Astrocyte (in vitro differentiated cells and primary cell): ENCODE measurements at places on chromosomes 7 and 10. TPM values are rescaled to one million over a fixed set of nuclear protein-coding genes. Genes with fewer than 3 reads are reported as not detected.

DNA sequence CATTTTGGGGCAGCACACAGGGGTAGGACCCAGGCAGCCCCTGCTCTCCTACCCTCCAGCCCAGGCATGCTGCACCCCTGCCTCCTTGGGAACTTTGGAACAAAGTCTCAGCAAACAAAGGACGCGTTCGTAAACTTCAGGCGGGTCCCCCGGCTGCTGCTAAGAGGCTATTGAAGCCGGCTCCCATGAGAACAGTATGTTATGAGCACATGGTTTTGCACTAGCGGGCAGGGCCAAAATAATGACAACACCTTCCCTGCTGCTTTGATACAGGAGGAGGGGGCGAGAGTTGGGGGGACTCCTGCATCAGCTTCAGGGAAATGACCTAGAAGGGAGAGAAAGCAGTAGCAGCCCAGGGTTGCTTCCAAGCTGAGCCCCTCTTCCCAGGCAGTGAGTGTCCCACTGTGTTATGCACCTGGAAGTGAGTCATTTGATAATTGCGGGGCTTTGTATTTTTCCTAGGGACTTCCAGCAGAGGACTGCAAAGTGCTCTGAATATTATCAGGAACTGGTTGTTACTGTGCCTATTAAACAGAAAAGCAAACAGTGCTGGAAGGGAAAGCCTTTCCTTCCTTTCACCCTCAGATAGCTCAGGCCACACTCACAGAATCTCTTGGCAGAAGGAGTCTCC lies 6.9 kb downstream of the ITPRIP start:
- peak; percentile 77 for DNase-seq

GRCh38 chr10:130615457-130615856 lies 479.3 kb downstream of the GLRX3 start:
- DNase-seq, result no peak

DNA sequence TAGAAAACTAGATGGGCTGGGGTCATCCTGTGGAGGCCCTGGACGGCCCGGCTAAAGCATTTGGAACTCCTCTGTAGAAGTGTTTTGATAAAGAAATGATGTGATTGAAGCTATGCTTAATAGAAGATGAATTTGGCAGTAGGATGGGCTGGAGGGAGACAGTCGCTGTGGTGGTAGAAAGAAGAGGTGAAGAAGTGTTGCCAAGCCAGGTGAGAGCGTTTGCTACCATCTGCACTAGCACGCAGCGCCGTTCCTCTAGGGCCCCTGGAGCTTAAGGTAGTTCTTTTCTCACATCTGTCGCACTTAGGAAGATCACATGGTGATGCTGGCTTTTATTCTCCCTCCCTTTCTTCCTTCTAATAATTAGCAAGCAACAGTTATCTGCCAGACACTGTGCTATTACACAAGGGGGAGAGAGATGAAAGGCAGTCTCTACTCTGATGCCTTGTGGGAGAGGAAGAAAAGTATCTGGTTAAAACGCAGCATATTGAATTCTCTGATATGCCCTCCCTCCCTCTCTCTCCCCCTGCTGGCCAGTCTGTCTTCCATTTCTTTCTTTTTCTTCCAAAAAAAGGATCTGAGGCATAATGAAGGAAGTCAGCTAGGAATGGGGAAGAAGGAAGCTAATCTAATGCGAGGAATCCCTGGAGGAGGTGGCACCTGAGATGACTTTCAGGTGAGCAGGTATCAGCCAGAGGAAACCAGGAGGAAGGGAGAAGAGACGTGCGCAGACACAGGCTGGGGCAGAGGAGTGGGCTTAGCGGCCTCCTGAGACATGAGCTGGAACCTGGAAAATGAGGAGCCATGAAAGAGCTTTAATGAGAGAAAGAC lies 162.3 kb upstream of the KLF14 start:
- DNase-seq, result no peak

DNA sequence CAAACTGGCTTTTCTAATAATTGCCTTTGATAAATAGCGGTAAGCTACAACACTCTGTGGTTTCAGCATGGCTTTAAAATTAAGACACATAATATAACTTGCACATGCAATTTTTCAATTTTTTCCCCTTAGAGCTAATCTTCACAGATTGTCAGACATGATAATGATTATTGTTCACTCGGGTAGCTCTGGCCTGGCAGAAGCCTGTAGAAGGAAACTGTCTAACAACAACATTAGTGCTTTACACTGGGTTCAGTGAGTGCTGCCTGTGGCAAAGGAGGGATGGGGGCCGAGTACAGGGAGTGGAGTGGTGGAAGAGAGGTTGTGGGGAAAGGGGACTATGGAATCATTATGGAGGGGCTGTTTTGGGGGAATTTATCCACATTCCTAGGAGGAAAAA lies 67.2 kb upstream of the AUTS2 start:
- DNase-seq, result no peak

- peak; percentile 12 for DNase-seq
Measured at GRCh38 chr7:24574386-24574785, 1.1 kb downstream of the PALS2 start.

Gene CASD1
- 9.9 and 13.0 TPM in 2 replicates for total RNA-seq

Gene KCND2
- total RNA-seq, result 0.24 and 0.30 TPM in 2 replicates

Gene TAS2R5
- total RNA-seq, result 1.3 and 1.5 TPM in 2 replicates

Gene EVX1
- not detected in 2 replicates for total RNA-seq

Gene GRM3
- not detected in 2 replicates for total RNA-seq
